ENCODE measurements at places on chromosomes 1 and 21.

- DNase-seq = no peak
Observed at GRCh38 chr1:204630132-204630905, 55.2 kb downstream of the LRRN2 start.

- DNase-seq = no peak
Observed at GRCh38 chr1:171397851-171398469, 84.0 kb downstream of the FMO4 start.

- DNase-seq = no peak
Observed at GRCh38 chr1:200965111-200965805, 58.3 kb downstream of the KIF21B start.

DNA sequence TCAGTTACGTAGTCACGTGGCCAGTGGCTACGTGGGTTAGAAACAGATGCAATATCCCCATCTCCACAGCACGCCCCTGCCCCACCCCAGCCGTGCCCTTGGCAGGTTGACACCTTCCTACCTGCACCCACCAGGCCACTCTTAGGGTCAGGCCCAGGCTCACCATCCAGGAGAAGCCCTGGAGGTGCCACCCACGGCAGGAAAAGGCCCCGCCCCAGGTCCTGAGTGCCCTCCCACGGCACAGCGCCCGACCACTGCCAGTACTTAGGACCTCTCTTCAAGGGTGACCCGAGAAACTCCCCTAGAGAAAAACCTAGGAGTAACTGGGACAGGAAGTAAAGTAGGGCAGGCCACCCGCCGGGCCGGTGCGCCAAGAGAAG, 1.5 kb downstream of the C1orf35 start:
- DNase-seq = no peak

- no peak for DNase-seq
Observed at GRCh38 chr1:1166642-1167397, 6.9 kb upstream of the TTLL10 start.

DNA sequence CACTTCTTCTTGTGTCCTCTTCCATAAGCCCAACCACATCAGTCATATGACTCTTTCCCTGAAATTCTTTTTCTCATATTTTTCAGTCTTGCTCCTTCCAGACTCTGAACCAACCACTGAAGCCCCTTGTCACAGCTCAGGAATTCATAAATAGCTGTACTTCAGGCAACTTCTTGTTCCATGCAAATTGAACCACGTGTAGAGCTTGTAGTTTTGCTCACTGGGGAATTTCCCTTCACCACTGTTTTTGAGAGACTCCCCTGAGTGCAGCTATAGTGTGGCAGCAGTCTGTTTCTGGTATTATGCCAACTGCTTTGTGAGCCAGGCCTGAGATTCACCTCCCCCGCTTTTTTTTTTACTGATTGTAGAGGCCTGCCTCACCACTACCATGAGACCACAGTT, 150.3 kb upstream of the SPAG17 start:
- no peak for DNase-seq

GRCh38 chr21:42376338-42376982, 10.1 kb upstream of the TFF1 start:
- no peak for DNase-seq

DNA sequence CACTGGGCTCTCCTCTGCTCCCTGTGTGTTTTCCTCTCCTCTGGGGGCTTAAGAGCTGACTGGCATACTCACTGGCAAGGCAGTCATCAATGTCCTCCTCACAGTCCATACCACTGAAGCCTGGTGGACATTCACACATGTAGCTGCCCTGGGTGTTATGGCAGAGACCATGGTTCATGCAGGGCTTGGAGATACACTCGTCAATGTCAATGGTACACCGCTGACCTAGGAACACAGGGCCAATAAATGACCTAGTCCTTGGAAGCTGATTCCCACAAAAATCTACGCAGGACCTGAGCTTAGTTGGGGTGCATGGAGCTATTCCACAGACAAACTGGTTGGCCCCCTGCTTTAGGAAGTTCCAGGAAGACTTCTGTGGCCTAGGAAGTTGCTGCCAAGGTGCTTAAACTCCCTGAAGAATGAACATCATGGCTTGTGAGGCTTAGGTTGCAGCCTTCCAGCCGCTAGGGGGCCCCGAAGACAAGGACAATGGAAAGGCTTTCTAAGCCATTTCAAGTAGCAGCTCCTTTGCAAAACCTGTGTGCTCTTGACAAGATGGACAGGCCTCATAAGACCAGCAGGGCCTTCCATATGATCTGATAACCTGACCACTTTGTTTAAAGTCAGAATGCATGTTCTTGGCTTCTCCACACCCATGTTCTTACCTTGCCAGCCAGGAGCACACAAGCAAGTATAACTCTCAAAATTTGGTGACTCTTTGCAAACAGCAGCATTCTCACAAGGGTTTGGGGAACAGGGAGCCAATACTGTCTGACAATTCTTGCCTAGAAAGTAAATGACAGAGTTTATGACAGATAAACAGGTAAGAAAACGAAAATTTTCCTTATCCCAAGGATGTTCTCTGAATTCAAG, 52.3 kb upstream of the ADAM30 start:
- no peak for DNase-seq

DNA sequence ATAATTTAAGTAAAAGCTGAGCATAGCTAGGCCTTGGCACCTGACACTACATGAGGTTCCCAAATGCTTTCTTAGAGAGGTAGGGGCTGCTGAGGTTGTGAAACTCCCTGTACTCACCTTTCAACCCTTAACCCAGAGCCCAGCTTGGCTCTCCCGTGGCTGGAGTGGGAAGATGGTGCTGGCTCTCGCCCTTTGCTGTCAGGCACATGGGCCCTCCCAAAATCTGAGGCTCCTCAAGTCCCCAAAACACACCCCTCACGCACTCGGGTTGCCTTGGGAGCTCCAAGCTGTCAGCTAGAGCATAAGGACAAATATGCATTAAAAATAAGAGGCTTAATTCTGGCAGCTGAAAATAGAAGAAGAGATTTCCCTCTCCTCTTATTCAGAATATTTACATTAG, 46.7 kb upstream of the PLPPR4 start:
- DNase-seq = no peak

GRCh38 chr21:42040411-42041180, 30.4 kb upstream of the ZBTB21 start:
- peak; percentile 79 for DNase-seq

DNA sequence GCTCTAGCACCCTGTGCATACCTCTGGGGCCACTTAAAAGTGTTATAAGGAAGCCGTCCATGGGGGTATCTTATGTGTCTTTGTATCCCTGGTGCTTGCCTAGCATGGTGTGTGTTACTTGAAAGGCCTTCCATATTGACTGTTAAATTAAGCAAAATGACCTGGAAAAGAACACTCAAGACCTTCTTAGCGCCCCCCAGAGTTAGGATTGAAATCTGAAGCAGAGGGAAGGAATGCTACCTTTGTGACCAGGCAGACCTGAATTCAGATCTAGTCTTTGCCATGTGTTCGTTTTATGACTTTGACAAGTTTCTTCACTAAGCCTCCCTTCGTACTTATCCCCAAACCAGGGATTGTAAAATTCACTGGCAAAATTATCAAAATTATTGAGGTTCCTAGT, 59.9 kb downstream of the SLC22A15 start:
- no peak for DNase-seq

DNA sequence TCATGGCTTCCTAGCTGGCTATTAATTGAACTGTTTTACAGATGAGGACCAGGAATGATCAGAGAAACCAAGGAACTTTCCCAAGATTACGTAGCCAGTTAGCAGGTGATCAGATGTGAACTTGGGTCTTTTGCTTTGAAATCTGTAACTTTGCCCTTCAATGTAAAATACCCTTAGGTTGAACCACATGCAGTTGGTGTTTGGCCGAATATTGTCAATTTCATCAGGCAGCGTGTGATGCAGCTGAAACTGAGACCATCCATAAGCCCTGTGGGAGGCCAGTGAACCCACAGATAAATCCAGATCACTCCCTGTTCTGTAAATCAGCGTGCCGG, 150.8 kb downstream of the ETS2 start:
- no peak for DNase-seq

- DNase-seq = no peak
Observed at GRCh38 chr1:232463225-232463624, 166.7 kb downstream of the SIPA1L2 start.

GRCh38 chr1:12153181-12153785, 13.5 kb upstream of the TNFRSF1B start:
- no peak for DNase-seq

- no peak for DNase-seq
Observed at GRCh38 chr21:41219498-41220207, 51.7 kb downstream of the BACE2 start.

DNA sequence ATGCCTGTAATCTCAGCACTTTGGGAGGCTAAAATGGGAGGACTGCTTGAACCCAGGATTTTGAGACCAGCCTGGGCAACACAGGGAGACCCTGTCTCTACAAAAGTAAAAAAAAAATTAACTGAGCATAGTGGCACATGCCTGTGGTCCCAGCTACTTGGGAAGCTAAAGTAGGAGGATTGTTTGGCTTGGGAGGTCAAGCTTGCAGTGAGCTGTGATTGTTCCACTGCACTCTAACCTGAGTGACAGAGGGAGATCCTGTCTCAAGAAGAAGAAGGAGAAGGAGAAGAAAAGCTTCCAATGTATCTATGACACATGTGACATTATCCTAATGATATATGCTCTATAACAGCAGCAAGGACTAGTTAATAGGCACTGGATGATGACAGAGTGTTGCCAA, 20.1 kb upstream of the ARHGAP29 start:
- DNase-seq = no peak

- DNase-seq = peak; percentile 89
Observed at GRCh38 chr1:247103859-247104591, at the start of gene ZNF669. ZNF669 (minus strand) TSS chr1:247104356; CDS start chr1:247104199, 157 bp downstream.

DNA sequence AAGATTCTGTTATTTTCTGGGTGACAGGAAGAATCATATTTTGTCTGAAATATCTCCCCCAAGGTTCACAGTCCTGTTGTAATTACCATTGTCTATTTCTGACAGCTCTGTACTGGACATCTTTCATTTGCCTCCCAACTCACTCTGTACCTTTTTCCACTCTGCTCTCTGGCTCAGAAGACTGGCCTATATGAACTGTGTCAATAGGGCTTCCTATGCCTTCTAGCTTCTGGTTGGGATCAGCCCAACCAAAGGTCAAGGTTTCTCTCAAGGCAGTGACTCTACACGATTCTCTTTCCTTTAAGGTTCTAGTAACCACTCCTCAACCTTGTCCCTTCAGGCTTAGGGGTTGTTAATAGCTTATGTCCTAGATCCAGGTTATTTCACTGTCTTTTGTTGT, 17.5 kb downstream of the KLHL12 start:
- no peak for DNase-seq

- no peak for DNase-seq
Observed at GRCh38 chr1:42206164-42206563, 41.6 kb upstream of the GUCA2A start.

DNA sequence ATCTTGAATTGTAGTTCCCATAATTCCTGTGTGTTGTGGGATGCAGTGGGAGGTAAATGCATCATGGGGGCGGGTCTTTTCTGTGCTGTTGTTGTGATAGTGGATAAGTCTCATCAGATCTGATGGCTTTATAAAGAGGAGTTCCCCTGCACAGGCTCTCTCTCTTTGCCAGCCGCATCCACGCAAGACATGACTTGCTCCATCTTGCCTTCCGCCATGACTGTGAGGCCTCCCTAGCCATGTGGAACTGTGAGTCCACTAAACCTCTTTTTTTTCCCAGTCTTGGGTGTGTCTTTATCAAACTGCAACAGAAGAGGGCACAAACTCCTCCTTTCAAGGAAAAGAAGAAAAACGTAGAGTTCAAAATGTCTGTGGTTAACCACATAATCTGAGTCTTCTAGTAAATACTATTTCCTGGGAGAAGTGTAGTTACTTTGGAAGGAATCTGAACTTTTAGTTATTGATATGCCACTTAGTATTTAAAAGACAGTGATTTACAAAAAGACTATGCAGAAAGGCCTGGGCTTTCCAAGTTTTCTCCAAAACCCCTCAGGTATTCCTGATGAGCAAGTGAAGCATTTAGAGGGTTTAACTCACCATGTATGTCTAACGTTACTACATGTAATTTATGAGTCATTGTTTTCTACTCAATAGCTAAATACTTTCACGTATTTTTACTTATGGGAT, 10.0 kb downstream of the ADAMTS1 start:
- DNase-seq = no peak

DNA sequence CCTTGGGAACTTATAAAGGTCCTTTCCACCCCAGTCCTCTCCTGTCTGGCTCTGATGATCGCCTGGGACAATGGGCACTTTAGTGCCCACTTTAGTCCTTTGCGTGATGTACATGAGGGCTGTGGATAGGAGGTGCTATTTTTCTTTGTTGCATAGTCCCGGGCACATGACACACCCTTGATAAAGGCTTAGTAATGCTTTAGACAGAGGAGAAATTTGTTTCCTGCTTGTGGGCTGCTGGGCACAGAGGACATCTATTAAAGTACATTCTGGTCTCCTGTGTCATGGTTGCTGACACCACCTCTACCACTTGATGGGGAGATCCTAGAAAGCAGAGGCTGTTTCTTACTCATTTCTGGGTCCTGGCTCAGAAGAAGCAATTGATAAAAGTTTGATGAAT, 5.4 kb upstream of the KNCN start:
- no peak for DNase-seq

- no peak for DNase-seq
Observed at GRCh38 chr1:2528016-2528415, 1.6 kb upstream of the PANK4 start.

DNA sequence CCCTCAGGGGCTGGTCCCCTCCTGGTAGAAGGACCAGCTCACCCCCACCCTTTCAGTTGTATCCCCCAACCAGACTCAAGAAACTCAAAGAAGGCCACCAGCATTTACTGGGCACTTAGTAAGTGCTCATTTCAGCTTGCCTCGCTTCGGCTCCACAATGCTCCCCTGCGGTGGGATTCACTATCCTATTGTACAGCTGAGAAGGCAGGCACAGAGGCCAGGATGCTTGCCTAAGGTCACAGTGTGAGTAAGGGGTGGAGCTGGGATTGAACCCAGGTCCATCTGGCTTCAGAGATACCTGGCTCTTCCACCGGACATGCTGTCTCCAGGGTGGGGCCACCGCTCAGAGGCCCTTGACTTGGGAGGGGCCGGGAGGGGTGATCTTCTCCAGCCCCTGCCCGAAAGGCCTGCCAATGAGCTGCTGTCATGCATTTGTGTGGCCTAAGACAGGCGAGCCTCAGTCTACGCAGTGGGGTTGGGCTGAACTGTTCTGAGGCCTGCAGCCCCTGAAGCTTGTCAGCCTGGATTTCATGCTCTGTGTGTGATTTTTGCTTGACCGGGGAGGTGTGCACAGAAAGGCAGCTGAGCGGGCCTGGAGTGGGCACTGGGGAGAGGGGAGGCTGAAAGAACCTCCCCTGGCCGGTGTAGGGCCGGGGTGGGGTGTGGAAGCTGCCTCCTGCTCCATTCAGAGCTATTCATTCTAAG, 48.1 kb downstream of the DMRTB1 start:
- DNase-seq = no peak

DNA sequence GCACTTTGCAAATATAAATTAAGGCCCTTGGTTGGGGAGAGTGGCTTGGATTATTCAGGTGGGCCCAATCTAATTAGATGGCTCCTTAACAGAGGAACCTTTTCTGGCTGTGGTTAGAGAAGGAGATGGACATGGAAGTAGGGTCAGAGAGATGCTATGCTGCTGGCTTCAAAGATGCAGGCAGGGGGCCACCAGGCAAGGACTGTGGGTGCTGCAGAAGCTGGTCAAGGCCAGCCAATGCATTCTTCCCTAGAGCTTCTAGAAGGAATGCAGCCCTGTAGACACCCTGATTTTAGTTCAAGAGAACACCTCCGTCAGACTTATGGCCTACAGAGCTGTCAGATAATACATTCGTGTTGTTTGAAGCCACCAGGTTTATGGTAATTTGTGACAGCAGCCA, 3.7 kb upstream of the TMEM9 start:
- DNase-seq = no peak

Measured in RWPE2 (cell line).